ENCODE measurements at places on chromosomes 4 and X. TPM values are rescaled to one million over a fixed set of nuclear protein-coding genes. Genes with fewer than 3 reads are reported as not detected.
A peak's percentile ranks its signal among the peaks of the same experiment; 100 is the strongest.

- H3K36me3 ChIP-seq: no peaks in the 10 kb centered on the region
- no peaks in the 10 kb centered on the region for H3K4me1 ChIP-seq
- no peak for DNase-seq
- H3K27me3 ChIP-seq: no peaks in the 10 kb centered on the region
Measured at GRCh38 chr4:26217961-26218676, 102.7 kb upstream of the RBPJ start.

GRCh38 chr4:176874721-176875445 lies 82.2 kb upstream of the VEGFC start:
- H3K36me3 ChIP-seq: no peaks in the 10 kb centered on the region
- no peak overlapping the region for H3K4me3 ChIP-seq
- H3K27ac ChIP-seq: no peak overlapping the region

DNA sequence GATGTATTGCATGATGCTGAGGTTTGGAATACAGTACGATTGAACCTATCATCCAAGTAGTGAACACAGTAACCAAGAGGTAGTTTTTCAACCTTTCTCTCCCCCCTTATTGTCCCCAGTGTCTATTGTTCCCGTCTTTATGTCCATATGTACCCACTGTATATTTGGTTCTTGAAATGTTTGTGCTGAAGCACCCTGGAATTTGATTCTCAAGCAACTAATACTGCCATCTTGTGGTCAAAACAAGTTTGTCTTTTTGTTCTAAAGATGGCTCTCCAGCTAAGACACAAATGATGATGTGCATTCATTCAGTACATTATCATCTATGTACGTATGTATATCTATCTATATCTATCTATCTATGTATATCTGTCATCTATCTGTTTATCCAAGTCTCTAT lies 33.5 kb upstream of the DCX start:
- H3K27ac ChIP-seq: no peak overlapping the region
- H3K4me3 ChIP-seq: no peak overlapping the region
- H3K36me3 ChIP-seq: no peaks in the 10 kb centered on the region
- H3K27me3 ChIP-seq: no peaks in the 10 kb centered on the region
- H3K4me1 ChIP-seq: no peaks in the 10 kb centered on the region
- DNase-seq: no peak

DNA sequence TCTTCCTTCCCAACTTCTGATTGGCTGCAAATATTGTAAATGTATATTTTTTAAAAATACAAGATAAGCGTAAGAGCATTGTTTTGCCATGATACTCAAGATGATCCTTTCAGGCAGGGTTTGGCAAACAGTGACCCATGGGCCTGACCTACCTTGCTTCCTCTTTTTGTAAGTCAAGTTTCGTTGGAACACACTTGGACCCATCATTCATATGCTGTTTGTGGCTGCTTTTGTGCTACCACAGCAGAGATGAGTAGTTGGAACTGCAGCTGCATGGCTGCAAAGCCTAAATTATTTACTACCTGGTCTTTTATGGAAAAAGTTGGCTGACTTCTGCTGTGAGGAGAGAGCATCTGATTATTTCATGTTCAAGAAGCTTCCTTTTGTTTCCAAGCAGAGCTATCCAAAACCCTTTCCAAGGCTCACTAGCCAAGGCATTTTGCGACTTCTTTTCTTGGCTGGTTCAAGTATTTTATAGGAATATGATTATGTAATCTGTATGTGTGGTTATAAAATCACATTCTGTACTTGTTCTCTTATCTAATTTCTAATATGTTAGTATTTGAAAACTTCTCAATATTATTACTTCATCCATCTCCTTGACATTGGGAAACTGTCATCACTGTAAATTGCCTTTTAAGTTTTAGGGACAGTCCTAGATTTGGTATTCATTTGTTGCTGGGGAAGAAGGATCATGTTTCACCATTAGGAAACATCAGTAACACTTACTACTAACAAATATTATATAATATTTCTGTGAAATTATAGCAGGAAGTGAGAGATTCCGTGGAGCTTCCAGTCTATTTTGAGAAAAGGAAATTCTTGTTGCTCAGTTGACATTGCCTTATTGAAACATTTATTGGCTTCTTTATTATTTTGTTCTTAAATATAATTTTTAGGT lies 109.2 kb downstream of the ARHGAP10 start:
- DNase-seq: no peak
- H3K27ac ChIP-seq: no peak overlapping the region
- H3K36me3 ChIP-seq: peaks cover 6% of the 10 kb centered on the region
- H3K27me3 ChIP-seq: no peaks in the 10 kb centered on the region
- no peaks in the 10 kb centered on the region for H3K4me1 ChIP-seq

DNA sequence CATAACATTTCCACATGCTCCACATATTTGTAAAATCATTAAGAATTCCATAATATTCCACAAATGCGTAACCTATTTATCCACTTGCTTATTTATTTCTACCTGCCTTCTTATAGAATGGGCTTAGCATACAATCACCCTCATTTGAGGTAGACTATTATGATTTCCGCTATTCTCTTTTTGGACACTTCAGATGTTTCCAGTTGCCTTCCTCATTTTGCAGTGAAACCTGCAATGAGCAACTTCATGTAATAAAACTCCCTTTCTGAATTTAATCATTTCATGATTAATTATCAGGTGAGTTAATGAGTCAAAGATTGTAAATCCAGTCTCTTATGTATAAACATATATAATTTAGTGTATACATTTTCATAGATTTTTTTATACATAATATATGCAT lies 58.0 kb downstream of the PPP3CA start:
- peaks cover 3% of the 10 kb centered on the region for H3K4me1 ChIP-seq
- no peak for DNase-seq
- no peaks in the 10 kb centered on the region for H3K36me3 ChIP-seq
- no peak overlapping the region for H3K4me3 ChIP-seq
- no peak overlapping the region for H3K27ac ChIP-seq
- H3K27me3 ChIP-seq: no peaks in the 10 kb centered on the region

DNA sequence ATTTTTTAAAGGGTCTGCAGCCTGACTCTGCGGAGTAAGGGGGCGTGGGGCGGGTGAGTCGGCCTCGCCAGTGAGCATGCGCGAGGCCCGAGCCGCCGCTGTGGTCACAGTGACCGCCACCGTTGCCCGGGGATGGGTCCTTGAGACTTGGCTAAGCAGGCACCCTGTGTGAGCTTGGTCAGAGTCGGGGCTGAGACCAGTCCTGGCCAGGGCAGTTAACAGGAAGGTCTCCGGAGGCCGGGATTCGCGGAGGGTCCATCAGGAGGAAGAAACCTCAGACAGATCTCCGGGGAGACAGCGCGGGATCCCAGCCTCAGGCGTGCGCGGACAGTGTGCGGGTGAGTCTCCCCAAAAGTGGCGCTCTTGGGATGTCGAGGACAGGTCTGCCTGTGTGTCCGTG lies 1384.4 kb upstream of the PCDH10 start:
- H3K4me1 ChIP-seq: no peaks in the 10 kb centered on the region
- H3K27ac ChIP-seq: no peak overlapping the region
- no peak overlapping the region for H3K4me3 ChIP-seq
- no peaks in the 10 kb centered on the region for H3K36me3 ChIP-seq
- DNase-seq: peak; percentile 66

GRCh38 chr4:164828955-164829354 lies 48.0 kb upstream of the APELA start:
- DNase-seq: no peak
- H3K4me1 ChIP-seq: no peaks in the 10 kb centered on the region
- no peaks in the 10 kb centered on the region for H3K27me3 ChIP-seq

GRCh38 chr4:52588771-52589591 lies 70.1 kb downstream of the USP46 start:
- no peaks in the 10 kb centered on the region for H3K36me3 ChIP-seq
- peaks cover 13% of the 10 kb centered on the region for H3K4me1 ChIP-seq
- peak overlapping the region; percentile 44 for H3K27ac ChIP-seq
- no peak overlapping the region for H3K4me3 ChIP-seq
- no peaks in the 10 kb centered on the region for H3K27me3 ChIP-seq
- DNase-seq: peak; percentile 62

- H3K4me3 ChIP-seq: no peak overlapping the region
- no peak overlapping the region for H3K27ac ChIP-seq
- H3K27me3 ChIP-seq: no peaks in the 10 kb centered on the region
- H3K4me1 ChIP-seq: no peaks in the 10 kb centered on the region
Measured at GRCh38 chr4:148425327-148426110, 16.7 kb downstream of the NR3C2 start.

DNA sequence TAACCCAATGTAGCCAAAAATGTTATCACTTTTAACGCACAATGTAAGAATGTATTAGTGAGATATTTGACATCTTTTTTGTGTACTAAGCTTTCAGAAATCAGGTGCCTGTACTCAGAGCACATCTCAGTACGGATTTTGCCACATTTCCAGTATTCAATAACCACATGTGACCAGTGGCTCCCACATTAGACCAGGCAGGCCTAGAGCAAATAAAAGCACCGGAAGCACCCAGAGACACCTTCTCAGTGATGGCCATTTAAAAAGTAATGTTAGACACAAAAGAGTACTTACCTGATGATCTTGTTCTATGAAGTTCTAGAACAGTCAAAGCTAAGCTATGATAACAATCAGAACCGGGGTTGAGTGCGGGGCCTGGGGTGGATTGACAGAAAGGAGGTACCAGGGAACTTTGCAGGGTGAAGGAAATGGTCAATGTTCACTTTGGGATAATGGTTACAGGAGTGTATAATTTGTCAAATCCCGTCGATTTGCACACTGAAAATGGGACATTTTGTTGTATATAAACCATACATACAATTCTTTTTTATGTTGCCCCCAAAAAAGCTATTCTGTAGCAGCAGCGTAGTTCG lies 1.2 kb downstream of the CTPS2 start:
- peak overlapping the region; percentile 89 for H3K4me3 ChIP-seq
- no peak for DNase-seq
- no peaks in the 10 kb centered on the region for H3K4me1 ChIP-seq
- H3K27ac ChIP-seq: peak overlapping the region; percentile 94
- H3K36me3 ChIP-seq: no peaks in the 10 kb centered on the region
- H3K27me3 ChIP-seq: no peaks in the 10 kb centered on the region

- no peak for DNase-seq
- H3K27me3 ChIP-seq: no peaks in the 10 kb centered on the region
- H3K27ac ChIP-seq: no peak overlapping the region
- H3K4me1 ChIP-seq: no peaks in the 10 kb centered on the region
- no peaks in the 10 kb centered on the region for H3K36me3 ChIP-seq
- no peak overlapping the region for H3K4me3 ChIP-seq
Measured at GRCh38 chrX:25206778-25207177, 191.0 kb upstream of the ARX start.

GRCh38 chrX:43975796-43976195 lies 2.6 kb upstream of the NDP start:
- H3K4me3 ChIP-seq: no peak overlapping the region
- H3K27me3 ChIP-seq: no peaks in the 10 kb centered on the region
- no peak overlapping the region for H3K27ac ChIP-seq

GRCh38 chrX:115581759-115582615 lies 21.0 kb downstream of the PLS3 start:
- no peak overlapping the region for H3K4me3 ChIP-seq
- no peaks in the 10 kb centered on the region for H3K36me3 ChIP-seq
- no peak for DNase-seq
- no peaks in the 10 kb centered on the region for H3K4me1 ChIP-seq

DNA sequence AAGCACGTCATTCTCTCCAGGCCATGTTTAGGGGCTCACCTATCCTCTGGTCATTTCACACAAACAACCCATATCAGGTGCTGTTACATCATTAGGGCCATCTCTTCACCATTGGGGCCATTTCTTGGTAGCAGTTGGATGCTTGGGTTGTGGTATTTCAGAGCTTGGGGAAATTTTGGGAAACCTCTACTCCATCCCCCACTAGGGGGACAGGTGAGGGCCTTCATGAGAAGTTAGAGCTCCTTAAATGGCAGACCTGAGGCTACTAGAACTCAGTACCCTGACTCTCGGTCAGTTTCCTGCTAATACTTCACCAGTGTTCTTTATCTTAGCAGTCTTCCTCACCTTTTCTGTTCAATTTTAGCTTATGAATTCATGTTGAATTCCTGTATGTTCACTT lies 50.2 kb downstream of the ZNF827 start:
- H3K4me1 ChIP-seq: peaks cover 4% of the 10 kb centered on the region
- no peaks in the 10 kb centered on the region for H3K27me3 ChIP-seq
- DNase-seq: no peak
- no peak overlapping the region for H3K27ac ChIP-seq

DNA sequence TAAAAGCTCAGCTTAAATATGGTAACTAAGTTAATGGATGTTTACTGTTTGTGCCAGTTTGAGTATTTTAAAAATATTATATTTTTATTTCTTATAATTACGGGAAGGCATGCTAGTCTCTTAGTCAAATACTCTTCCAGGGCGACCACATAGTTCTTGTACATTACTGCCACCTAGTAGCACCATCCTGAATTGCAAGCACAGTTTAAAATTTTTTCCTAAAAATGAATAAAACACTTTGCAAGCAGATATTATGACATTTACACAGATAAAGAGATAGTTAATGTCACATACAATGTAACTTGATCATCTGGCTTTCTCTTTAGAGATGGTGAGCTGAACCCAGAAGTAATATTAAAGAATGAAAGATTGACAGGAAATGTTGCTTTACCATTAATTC lies 11.5 kb downstream of the NDP start:
- H3K4me1 ChIP-seq: peaks cover 4% of the 10 kb centered on the region
- H3K4me3 ChIP-seq: no peak overlapping the region
- no peak for DNase-seq
- H3K27me3 ChIP-seq: no peaks in the 10 kb centered on the region

DNA sequence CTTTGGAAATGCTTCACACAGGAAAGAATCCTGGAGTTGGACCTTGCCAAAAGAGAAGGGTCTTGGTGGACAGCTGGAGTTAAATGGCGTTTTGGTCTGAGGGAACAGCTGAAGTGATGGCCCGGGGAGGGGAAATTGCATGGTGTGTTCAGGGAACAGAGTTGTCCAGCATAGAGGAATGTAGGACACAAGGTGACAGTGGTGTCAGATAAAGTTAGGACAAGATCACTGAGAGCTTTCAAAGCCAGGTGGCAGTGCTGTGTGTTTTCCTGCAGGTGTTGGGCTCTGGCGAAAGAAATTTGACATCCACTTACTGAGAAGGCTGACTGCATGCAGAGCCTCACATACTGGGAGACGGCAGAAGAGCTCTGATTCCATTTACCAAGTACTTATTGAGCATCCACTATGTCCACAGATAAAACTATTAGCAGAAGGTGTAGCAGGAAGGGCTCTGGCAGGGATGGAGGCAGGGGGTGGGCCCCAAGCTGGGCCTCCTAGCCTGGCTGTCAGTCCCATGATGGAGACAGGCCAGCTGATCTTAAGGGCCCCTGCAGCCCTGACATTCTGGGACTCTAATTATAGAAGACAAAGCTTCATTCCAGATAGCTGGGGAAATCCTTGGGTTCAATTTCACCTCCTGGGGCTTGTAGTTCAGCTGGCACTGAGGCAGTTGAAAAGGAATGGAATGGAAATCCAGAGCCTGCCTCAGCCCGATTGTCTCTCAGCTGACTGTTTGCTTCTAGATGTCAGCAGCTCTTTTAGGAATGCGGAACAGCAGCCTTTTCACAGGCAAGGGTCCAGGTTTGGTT lies 150.2 kb upstream of the MAMLD1 start:
- H3K4me3 ChIP-seq: no peak overlapping the region
- no peaks in the 10 kb centered on the region for H3K36me3 ChIP-seq
- H3K27me3 ChIP-seq: no peaks in the 10 kb centered on the region
- no peak overlapping the region for H3K27ac ChIP-seq
- no peaks in the 10 kb centered on the region for H3K4me1 ChIP-seq

TENT5D gene
- not detected for total RNA-seq

DSPP gene
- total RNA-seq: not detected

DGKK gene
- not detected for total RNA-seq

SPP1 gene
- total RNA-seq: 199 TPM

C4orf54 gene
- total RNA-seq: not detected

UNC5C gene
- 10.6 TPM for total RNA-seq

STOX2 gene
- 10.9 TPM for total RNA-seq

CSN2 gene
- total RNA-seq: not detected
